Endothelial cell of umbilical vein (primary cell): ENCODE measurements at places on chromosomes 13 and 19. TPM values are rescaled to one million over a fixed set of nuclear protein-coding genes. Genes with fewer than 3 reads are reported as not detected.
A peak's percentile ranks its signal among the peaks of the same experiment; 100 is the strongest.

The NKPD1 gene
- not detected in 2 replicates for total RNA-seq

GRCh38 chr13:20714563-20715329 lies 11.2 kb downstream of the IL17D start:
- DNase-seq = peak; percentile 91

DNA sequence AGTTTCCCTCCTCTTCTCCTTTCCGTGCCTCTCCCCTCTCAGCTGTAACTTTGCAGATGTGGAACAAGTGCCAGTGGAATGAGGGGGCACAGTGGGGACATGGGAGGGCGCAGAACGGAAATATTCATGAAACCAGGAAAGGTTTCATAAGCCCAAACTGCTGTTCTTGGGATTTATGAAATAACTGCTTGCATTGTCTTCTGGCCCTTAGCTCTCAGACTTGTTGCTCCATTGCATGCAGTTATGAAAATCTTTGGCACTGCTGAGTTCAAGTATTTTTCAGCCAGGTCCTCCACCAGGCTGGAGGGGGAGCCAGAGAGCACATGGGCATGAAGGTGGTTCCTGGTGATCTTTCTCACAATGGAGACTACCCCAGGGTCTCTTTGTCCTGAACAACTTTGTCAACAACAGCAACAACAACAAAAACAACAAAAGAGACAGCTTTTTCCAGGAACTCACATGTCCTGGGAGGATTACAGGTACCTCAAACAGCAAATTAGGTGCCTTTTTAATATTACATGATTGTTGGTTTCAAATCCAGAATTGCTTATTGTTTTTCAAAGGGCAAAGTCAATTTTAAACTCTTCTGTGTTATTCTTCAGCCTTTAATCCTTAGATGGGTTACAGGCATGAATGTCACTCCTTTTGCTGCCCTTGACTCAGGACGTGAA lies 1.5 kb downstream of the RGCC start:
- peak; percentile 63 for DNase-seq

The KCNC3 gene
- total RNA-seq = 0.76 and 0.91 TPM in 2 replicates

- DNase-seq = no peak
These were observed 166.1 kb downstream of the DCT start for GRCh38 chr13:94313321-94313910.

DNA sequence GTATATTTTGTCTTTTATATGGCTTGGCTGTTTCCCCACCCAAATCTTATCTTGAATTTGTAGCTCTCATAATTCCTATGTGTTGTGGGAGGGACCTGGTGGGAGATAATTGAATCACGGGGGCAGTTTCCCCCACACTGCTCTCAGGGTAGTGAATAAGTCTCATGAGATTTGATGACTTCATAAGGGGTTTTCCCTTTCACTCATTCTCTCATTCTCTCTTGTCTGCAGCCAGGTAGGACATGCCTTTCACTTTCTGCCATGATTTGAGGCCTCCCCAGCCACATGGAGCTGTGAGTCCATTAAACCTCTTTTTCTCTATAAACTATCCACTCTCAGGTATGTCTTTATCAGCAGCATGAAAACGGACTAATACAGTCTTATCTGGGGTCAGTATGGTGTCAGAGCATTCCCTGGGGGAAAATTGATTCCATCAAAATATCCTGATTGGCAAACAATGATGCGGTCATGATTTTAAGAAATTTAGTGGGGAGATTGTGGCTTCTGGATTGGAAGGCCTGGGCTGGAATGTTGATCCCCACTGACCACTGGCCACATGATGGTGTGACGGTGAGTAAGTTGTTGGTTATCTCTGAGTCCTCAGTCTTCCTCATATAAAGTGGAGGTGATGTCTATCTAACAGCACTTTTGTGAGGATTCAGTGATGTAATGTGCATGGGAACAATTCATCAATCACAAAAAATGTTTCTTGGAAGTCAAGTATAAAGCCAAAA lies 27.5 kb upstream of the ANKRD10 start:
- DNase-seq = no peak

DNA sequence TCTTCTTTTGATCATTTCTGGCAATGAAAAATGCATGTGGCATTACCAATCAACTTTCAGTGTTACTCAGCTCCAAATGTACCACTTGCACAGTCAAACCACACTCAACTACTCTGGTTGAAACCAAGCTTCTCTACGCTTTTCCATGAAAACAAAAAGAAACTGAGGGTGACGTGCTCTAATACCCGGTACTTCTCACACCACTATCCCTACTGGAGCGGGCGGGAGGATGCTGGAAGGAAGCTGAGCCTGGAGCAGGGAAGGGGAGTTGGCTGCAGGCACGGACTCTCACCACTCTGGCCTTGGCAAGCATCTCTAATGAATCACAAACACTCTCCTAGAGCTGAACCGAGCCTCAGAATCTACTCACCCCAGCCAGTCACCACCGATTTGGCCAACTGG lies 48.2 kb downstream of the STK24 start:
- peak; percentile 26 for DNase-seq

DNA sequence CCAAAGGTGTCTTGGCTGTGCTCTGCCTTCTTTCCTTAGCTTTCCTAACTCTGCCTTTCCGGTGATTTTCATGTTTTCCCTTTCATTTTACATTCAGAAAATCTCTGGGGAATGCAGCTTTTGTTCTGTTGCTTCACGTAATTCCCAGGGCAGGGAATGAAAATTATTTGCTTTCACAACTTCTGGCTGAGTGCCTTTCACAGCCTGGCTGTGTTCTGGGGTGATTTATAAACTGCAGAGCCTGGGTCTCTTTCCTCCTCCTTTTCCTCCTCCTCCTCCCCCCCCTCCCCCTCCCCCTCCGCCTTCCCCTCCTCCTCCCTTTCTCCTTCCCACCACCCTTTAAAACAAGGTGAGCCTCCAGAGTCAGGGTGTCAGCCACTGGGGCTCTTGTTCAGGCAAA lies 84.3 kb downstream of the RNASEH2B start:
- no peak for DNase-seq

DNA sequence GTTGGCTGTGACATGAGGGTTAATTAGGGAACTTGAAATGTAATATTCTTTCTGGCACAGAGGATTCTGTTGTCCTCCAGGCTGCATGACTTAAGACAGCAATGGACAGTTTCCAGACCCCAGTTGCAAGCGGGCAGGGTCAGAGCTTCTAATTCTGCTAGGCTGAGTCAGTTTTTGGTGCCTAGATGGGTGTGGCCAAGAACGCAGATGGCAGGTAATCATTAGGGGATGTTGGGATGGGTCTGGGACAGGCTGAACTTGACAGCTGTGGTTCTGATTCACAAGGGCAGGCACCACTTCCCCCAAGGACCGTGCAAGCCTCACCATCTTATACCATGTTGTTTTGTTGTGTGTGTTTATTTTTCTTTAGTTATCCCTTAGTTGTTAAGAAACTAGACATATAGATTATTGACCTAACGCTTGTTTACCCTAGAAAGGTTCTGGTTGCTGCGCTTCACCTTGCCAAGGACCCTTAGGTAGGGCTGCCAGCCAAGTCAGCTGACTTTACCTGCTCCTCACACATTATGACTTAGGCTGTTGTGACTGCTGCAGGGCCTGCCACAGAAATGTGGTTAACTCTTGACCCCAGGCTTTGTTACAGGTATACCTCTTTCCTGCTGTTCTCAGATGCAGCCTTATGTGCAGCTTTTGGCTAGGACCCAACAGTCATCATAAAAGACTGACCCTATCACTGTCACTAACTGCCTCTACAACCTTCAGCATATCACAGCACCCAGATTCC lies 117.7 kb upstream of the KLF12 start:
- DNase-seq = no peak

- DNase-seq = peak; percentile 37
These were observed 1.4 kb downstream of the GRIN3B start for GRCh38 chr19:1001538-1002166.

The ZSCAN5C gene
- not detected in 2 replicates for total RNA-seq

DNA sequence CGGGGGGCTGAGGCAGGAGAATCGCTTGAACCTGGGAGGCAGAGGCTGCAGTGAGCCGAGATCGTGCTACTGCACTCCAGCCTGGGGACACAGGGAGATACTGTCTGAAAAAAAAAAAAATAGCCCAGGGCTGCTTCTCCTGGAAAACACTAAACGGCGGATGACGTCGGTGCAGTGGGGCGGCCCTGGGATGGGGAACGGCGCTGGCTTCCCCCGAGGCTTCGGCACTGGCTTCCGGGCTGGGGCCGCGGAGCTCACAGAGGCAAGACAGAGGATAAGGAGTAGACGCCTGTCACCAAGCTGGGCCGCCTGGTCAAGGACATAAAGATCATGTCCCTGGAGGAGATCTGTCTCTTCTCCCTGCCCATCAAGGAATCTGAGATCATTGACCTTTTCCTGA lies 5.0 kb downstream of the PRSS57 start:
- no peak for DNase-seq

DNA sequence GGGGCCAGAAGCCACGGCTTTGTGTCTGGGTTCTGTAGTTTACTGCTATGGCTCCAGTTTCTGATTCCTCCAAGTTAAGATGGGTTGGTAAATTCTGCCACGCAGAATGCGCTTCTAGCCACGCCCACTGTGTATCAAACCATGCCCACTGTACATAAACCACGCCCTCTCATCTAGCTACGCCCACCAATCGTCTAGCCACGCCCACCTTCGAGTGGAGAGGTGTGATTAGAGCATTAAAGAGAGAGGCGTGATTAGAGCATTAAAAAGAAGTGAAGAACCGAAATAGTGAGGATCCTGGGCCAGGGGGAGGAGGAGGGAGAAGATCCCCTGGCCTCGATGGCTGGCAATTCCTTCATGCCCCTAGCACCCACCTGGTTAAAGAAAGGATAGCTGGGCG lies 43.7 kb upstream of the ADGRE5 start:
- DNase-seq = peak; percentile 35

DNA sequence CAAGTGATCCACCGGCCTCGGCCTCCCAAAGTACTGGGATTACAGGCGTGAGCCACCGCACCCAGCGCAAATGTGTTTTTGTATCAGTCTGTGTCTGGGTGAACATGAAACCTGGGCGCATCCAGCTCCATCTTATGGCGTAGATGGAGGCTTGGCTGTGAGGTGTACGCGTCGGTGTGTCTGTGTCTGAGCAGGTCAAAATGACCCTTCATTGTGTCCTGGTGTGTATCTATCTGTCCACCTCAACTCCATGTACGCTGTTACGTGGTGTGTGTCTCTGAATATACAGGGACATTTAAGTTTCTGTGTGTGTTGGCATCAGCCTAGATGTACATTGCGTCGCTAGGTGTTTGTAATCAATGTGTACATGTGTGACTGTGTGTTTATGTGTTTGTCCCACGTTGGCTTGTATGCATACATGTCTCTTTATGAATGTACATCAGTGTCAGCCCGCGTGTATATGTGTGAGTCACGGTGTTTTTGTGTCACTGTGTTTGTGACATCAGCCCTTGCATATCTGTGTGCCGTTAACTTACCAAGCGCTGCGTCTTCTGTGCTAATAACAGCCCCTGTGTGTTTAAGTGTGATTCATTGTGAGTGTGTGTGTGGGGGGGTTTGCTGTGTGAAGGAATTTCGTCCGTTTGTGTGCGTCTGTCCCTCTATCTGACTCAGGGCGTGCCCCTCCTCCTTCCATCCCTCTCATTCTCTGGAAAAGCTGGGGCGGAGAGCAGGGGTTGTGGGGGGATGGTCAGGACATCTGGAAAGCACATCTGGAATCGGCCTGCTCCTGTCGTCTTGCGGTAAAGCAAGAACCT lies 6.4 kb downstream of the AXL start:
- peak; percentile 90 for DNase-seq

The TEKTIP1 gene
- 0.53 and 0.73 TPM in 2 replicates for total RNA-seq

- DNase-seq = no peak
These were observed 38.1 kb downstream of the DOCK9 start for GRCh38 chr13:98939660-98940191.

DNA sequence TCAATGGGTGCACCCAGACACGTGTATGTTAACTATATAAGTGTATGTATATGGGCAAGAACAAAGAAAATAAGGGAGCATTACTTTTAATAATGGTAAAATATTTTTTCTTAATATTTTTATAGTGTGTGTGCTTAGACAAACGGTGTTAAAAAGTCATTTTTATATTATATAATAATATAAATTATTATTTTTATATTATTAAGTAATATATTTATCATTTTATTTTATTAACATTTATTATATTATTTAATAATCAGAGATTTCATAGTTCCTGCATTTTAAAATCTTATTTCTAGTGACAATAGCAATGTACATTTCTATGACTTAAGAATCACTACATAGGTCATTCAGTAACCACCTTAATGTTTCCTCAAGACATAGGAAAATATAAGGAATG lies 184.4 kb downstream of the SLITRK5 start:
- no peak for DNase-seq

GRCh38 chr13:110503979-110504499 lies 57.5 kb downstream of the RAB20 start:
- DNase-seq = no peak

GRCh38 chr19:54281007-54281728 lies at the start of gene LILRB2:
LILRB2 (minus strand) TSS chr19:54281110; CDS start chr19:54280496, 614 bp downstream.
- DNase-seq = no peak

GRCh38 chr13:36815062-36815461 lies 4.0 kb upstream of the RFXAP start:
- no peak for DNase-seq

DNA sequence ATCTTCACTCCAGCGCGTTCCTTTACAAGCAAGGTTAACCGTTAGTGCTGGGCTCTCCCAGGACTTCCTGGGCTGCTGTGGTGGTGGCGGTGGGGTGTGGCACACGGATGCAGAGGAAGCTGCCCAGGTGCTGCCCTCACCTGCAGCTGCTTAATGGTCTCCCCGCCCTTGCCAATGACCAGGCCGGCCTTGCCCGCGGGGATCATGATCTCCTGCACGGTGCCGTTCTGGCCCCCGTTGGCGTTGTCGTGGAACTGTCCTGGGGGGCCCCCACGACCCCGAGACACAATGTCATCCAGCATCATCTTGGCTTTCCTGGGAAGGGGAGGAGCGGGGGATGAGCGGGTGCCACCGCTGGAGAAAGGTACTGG lies 6.1 kb downstream of the KHSRP start:
- no peak for DNase-seq

GRCh38 chr13:35190241-35190640 lies 248.2 kb downstream of the NBEA start:
- no peak for DNase-seq

The WBP4 gene
- total RNA-seq = 14.4 and 14.8 TPM in 2 replicates

The C19orf85 gene
- total RNA-seq = not detected in 2 replicates

DNA sequence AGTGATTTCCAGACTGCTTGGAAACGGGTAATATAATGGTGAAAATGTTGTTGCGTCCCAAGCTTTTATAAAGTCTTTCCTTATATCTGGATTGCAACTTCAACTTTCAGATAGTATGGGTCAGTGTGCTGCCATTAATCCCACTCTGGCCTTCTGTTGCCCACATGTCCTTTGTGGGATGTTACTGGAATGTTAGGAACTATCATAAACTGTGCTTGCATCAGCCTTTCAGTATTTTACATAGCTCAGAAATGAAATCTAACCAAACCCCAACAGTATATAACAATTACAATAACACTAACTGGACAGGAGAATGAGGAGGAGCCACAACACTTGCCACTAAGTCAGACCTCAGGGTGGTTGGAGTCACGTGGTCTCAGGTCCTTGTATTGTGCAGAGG lies 78.9 kb downstream of the LNX2 start:
- DNase-seq = no peak

The CCDC70 gene
- not detected in 2 replicates for total RNA-seq

DNA sequence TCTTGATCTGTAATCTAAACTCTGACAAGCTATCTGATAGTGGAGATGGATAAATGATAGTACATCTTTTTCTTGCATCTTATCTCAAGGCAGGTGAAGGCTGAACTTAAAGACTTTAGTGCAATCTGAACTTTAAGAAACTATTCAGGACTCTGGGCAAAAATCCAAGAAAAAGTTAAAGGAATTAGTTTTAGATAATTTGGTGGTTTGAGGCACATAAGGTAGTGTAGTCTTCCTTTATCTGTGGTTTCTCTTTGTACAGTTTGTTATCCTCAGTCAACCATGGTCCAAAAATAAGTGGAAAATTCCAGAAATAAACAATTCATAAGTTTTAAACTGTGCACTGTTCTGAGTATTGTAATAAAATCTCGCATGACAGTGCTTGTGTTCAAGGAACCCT lies 172.9 kb downstream of the UGGT2 start:
- DNase-seq = no peak
